ENCODE measurements at places on chromosomes 3 and 15.

DNA sequence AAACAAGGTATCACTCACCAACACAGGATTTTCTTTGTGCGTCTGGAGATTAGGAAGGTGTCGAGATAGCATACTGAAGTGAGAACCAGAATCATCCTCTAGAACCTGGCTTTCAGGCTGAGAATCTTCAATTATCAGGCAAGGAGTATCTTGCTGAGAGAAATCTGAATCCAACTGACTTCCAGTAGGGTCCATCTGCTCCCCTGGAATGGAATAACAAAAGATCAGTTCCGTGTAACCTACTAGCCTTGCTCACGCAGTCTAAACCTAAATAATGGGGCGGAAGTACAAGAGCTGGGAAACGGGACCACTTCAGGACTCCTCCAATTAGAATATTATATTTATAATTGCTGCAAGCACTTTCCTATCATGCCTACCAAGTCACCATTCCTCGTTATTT is 690 bp downstream of the TP53BP1 start:
- no peak for DNase-seq

DNA sequence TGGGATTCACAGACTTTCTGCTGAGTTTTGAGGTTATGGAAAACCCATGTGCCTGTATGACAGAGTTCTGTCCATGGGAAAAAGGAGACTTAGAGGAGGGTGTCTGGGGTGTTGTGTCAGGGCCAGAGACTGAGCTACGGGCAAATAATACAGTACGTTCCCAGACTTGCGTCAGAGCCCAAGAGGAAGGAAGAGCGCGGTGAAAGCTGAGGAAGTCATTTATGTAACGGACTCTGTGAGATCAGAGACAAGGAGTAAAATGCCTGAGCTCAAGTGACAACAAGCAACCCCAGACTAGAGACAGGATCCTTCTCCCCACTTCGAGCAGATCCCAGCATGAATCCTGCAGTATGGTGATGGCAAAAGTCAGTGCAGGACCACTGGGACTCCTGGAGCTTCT is 368.6 kb upstream of the MCTP2 start:
- no peak for DNase-seq

- no peak for DNase-seq
Observed at GRCh38 chr3:156745766-156746165, 71.4 kb downstream of the TIPARP start.

- no peak for DNase-seq
Observed at GRCh38 chr3:110589341-110589740, 482.3 kb upstream of the NECTIN3 start.

GRCh38 chr15:52221730-52222129 is 30.5 kb upstream of the GNB5 start:
- DNase-seq = no peak

GRCh38 chr15:80418892-80419537 is 14.8 kb downstream of the ARNT2 start:
- peak; percentile 19 for DNase-seq

- no peak for DNase-seq
Observed at GRCh38 chr3:152038490-152038889, 165.0 kb downstream of the SUCNR1 start.

DNA sequence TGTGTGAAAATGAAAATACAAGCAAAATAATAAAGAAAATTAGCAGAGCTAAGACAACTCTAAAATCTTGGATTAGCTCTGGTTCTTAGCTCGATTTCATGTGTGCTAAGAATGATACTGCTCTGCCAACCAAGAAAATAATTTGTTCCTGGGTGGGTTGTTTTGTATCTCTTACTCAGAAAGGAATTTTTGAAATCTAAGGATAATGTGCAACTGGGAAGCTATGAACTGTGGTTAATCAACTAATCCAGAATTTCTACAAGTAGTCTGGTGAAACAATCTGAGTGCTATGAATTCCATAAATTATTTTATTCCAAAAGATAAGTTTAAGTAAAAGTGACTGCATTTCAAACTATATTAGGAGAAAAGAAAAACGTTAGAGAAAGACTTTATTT is 92.0 kb downstream of the TFDP2 start:
- DNase-seq = no peak

GRCh38 chr3:155747946-155748290 is 3.0 kb upstream of the PLCH1 start:
- no peak for DNase-seq

DNA sequence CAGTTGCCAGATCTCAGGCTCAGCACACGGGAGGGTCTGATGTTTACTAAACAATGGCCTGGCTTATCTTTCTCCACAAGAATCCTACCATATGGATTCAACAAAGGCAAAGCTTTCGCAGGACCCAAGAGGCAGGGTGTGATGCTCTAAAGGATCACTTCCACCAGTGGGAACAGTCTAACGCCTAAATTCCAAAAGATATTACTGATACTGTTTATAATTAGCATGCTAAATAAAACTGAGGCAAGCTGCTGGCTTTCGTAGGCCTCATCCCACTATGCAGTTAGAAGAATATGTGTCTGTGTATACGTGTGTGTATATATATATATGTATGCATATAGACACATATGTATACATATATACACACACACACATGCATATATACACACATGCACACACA is 22.3 kb downstream of the RORA start:
- DNase-seq = no peak

- peak; percentile 89 for DNase-seq
Observed at GRCh38 chr15:27250223-27250622, 279.2 kb downstream of the GABRG3 start.

GRCh38 chr3:19250959-19251610 is 102.8 kb downstream of the KCNH8 start:
- no peak for DNase-seq

DNA sequence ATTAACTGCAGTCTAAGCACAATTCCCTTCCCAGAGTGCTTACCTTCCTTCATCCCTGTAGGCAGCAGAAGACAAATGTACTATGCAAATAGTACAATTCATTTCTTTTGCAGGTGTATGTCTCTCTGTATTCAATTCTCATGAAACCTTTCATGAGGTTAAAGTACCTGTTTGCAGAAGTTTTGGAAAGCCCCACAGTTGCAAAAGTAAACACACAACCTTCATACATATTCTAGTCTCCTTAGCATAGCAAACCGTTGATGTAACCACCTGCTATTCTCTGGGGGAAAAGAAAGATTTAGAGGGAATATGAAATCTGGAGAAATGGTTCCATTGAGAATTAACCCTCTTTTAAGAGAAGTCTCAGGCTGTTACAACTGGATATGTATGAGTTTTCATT is 200.3 kb upstream of the SUCLG2 start:
- no peak for DNase-seq
